H1 (cell line): ENCODE measurements at places on chromosomes 4 and X. TPM values are rescaled to one million over a fixed set of nuclear protein-coding genes. Genes with fewer than 3 reads are reported as not detected.

DNA sequence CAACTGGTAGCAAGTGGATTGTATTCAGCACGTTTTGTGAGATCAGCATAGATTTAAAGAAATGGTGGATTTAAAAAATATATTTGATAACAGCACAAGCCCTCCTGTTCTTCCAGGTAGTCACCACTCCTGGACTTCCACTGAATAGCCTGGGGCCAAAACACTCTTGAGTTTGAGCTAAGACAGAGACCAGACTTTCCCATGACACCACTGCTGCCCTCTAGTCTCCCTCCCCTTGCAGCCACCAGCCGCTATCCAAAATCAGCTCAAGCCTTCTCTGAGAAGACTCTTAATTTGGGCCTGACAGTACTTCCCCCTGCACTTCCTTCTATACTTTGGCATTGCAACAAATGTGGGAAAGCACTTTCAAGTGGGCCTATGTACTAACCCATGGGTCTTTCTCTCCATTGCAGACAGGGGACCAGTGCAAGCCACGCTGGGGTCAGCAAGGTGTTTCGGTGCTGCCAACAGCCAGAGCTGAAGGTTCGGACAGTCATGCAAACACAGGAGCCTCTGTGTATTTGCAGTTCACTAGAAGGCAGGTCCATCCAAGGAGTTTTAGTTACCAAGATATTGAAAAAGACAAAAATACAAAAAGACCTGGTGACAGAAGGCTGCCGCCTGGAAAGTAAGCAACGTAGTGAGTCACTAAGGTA, 40.5 kb upstream of the KLHL13 start:
- no peak for DNase-seq

DNA sequence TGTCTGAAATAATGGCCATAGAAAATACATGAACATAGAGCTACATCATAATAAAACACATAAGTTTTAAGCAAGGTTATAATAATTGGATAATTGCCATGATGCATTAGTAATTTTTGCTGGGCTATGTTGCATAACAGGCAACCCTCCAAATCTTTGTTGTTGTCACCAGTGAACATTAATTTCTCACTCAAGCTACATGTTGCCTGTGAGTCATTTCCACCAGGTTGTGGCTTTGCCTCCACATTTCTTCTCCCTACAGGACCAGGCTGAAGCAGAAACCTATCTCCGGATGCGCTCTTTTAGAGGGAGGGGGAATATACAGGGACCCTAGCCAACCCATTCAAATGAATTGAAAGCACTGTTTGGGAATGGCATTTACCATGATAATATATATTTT, 347.7 kb downstream of the GABRG1 start:
- no peak for DNase-seq

- DNase-seq = no peak
These were observed 482 bp downstream of the RNF4 start for GRCh38 chr4:2469192-2469984.

GRCh38 chr4:99234331-99235010, 15.4 kb upstream of the ADH6 start:
- no peak for DNase-seq

DNA sequence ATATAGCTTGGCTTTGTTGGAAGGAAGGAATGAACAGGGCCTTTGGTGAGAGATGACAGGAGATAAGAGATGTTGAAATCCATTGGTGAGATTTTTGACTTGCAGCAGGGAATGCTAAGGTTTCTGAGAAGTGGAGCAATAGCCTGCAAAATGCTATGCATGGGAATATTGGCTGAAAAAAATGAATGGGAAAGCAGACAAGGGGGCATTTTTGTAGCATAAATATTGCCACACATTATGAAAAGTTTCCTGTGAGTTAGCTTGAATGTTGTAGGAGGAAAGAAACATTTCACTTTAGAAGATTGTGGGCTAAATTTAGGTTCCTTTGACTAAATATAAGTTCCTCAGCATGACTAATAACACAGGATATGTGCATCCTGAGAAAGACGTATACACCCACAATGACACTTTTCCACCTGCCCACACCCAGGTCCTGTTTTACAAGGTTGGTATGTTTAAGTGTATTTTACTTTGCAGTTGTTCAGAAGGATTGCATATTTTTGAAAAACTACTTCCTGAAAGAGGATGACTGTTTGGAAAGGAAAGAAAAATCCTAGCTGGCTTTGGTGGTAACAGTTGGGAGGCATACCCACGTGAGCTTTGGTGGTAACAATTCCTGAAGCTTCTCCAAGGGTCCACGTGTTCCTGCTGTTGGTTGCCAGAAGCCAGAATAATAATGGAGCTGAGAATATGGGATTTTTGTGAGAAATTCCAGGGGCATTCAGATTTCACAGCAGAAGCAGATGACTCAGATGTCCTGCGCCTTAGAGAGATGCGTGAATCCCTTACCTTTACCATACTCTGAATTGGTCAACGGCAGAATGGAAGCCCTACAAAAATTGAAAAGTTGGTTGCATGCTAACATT, 28.5 kb downstream of the PHEX start:
- DNase-seq = no peak

- peak; percentile 93 for DNase-seq
These were observed 39.2 kb downstream of the FGFRL1 start for GRCh38 chr4:1050486-1051213.

DNA sequence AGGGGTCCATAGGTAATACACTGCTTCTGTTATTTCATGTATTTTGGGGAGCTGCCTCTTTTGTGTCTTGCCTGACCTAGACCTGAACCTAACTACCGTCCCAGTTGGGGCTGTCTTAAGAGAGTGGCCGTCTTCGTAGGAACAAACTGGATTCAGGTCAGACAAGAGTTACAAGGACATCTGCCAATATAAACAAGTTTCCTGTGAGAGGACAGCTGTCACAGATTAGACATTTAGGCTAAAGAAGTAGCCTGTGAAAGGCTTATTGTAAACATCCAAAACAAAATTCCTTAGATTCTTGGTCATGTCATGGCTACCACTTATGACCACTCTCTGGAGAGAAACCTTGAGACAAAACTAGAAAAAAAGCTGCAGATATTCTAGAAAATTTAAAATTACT, 797.6 kb upstream of the AADAT start:
- DNase-seq = no peak

- no peak for DNase-seq
These were observed 768 bp upstream of the CDKL5 start for GRCh38 chrX:18424482-18425198.

DNA sequence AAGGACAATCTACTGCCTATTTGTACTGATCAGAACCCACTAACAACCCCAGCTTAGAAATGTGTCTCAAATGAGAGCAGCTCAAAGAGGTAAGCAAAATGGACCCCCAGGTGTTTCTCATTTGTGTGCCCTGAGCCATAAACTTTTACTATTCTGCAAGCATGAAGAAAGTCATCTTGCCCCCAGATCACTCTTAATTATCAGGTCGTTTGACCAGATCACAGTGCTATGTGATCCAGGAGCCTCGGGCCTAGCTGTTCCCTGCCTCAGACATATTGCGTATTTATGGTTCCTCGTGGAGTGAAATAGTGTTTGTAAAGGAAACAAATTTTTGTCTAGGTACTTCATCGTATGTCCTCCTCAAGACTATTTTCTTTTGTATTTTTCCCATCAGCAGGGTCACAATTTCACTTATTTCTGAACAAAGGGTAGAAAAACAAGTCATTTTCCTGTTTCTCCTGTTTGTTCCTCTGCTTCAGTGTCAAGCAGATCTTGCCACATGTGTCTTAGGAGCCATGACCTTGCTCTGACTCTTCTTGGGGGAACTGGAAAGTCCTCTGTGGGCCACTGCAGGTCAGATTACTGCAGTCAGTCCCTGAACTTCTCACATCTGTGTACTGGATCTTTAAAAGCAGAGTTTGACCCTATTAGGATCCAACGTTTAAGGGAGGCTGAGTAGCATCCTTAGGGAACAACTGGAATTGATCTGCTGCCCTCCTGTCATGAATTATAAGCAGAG, 194.9 kb downstream of the PALLD start:
- no peak for DNase-seq

- DNase-seq = no peak
These were observed 402.9 kb downstream of the PCDH18 start for GRCh38 chr4:137129441-137129840.

DNA sequence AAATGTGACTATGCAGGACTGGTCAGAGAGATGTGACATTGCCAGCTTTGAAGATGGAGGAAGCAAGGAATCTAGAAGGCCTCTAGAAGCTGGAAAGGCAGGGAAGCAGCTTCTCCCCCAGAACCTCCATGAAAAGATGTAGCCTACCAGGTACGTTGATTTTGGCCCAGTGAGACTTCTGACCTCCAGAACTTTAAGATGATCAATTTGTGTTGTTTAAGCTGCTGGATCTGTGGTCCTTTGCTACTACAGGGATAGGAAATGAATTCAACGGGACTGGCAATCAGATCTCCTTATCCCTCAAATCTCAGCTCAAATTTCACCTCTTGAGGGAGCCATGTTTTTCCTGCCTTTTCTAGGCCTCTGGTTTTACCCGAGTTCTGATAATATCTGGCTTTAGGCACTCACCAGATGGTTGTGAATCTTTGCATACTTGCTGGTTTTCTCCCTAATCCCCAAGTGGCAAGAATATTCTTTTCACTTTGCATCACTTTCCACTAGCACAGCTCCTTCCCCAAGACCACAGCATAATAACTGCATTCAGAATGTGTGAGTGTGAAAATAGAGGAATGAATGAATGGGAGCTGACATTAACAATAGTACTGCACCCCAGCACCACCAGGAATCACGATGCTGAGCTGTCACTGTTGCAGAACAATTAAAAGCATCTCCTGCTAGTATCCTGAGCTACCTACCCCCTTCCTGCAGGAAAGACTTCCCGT, 25.5 kb upstream of the TMSB4X start:
- no peak for DNase-seq

- DNase-seq = no peak
These were observed 7.6 kb downstream of the CXCL13 start for GRCh38 chr4:77613267-77613666.

DNA sequence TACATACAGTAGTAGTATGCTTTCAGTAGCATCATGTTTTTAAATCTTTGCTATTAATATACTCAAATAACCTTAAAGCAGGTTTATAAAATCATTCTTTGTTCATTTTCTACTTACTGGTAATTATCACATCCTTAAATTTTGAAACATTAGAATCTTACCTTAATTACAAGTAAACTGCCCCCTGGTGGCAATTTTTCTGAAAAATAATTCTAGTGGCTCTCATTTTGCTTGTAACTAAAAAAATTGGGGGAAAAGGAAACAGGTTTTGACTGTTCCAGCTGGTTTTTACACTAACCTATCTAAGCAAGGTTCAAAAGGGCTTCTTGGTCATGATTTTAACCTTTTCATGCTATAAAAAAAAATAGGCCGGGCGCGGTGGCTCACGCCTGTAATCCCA, 18.5 kb upstream of the DCAF4L1 start:
- no peak for DNase-seq

DNA sequence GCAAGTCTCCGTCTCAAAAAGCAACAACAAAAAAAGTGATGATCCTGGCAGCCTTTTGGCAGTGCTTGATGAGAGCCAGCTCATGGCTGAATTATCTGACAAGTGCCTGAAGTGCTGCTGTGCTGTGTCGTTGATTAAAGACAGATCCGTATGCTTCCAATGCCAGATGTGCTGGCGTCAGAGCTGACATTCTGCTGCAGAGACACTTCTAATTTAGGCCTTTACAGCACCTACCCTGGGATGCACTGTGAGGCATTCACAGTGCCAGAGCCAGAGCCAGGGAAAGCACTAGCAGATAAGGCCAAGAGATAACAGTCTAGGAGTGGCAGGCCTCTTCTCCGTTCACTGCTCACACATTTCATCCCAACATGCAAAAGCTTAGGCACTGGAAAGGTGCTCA, 995.5 kb downstream of the RAB28 start:
- DNase-seq = no peak

DNA sequence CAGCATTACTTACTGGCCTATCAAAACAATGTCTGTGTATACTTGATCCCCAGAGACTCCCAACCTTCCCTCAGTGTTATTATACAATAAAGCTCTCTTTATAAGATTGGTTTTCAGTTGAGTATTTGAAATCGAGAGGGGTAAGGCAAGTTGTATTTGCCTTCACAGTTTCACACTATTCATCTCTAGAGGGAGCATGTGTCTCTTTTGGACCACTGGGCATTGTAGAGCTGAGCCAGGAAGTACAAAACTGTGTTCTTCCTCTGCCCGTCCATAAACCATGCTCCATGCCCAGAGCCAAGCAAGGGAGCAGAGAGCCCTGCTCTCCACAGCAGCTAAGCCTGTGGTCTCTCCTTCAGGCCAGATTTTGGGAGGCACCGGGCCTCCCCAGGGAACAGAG, 61.5 kb upstream of the HHIP start:
- DNase-seq = no peak

GRCh38 chrX:70445951-70446350, 1.3 kb downstream of the DLG3 start:
- DNase-seq = no peak

DNA sequence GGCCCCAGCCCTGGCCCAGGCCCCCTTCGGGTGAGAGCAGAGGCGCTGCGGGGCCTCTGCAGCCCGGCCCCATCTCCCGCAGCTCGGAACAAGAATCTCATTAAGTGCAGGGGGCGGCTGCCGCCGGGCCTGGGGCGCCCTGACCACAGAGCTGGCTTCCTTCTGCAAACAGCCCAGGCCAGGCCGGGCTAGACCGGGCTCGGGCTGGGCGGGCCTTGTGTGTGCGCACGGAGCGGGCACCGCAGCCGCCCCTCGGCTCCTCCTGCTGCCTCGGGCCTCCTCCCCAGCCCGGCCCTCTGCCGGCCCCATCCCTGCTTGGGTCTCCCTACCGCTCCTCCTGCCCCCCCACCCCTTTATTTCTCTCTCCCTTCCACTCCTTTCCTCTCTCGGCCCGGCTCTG, 83.3 kb downstream of the EFNB1 start:
- no peak for DNase-seq

The SULT1E1 gene
- total RNA-seq = not detected in 2 replicates

The MAGEC1 gene
- not detected in 2 replicates for total RNA-seq

The F11 gene
- 0.54 and 0.99 TPM in 2 replicates for total RNA-seq

The WDR17 gene
- total RNA-seq = 3.3 and 3.4 TPM in 2 replicates

The H2BW2 gene
- total RNA-seq = not detected in 2 replicates

The TRIM75 gene
- not detected in 2 replicates for total RNA-seq

The TMEM150C gene
- 1.7 and 1.9 TPM in 2 replicates for total RNA-seq

The PAGE1 gene
- not detected in 2 replicates for total RNA-seq

The WDR13 gene
- 19.4 and 19.7 TPM in 2 replicates for total RNA-seq

The CXCL5 gene
- 10.9 and 11.4 TPM in 2 replicates for total RNA-seq

The HEPH gene
- total RNA-seq = 41.4 and 46.2 TPM in 2 replicates

The SMR3A gene
- total RNA-seq = not detected in 2 replicates

The JADE1 gene
- total RNA-seq = 213 and 216 TPM in 2 replicates
